Ovary (tissue), 10 donors: ENCODE measurements at places on chromosomes 16 and 17. TPM values are rescaled to one million over a fixed set of nuclear protein-coding genes. Genes with fewer than 3 reads are reported as not detected.

Gene ODAD4
- polyA plus RNA-seq = 2.1 TPM

Gene CLEC3A
- polyA plus RNA-seq = not detected

Gene MPV17L
- 7.0 TPM for polyA plus RNA-seq

Gene EEF2KMT
- 8.4 TPM for polyA plus RNA-seq

Gene GSDMA
- polyA plus RNA-seq = 0.19 TPM

Gene CES5A
- polyA plus RNA-seq = not detected

Gene HSF4
- polyA plus RNA-seq = 9.9 TPM

Gene OR1A1
- polyA plus RNA-seq = not detected

Gene LRRC46
- polyA plus RNA-seq = 1.6 TPM

Gene GLIS2
- 24.6 TPM for polyA plus RNA-seq

Gene ABCC12
- 0.12 TPM for polyA plus RNA-seq

Gene PYDC1
- not detected for polyA plus RNA-seq

Gene HAP1
- polyA plus RNA-seq = 0.85 TPM

Gene FGF11
- polyA plus RNA-seq = 5.1 TPM

Gene CLDN6
- polyA plus RNA-seq = not detected

Gene LGALS9B
- polyA plus RNA-seq = not detected

Gene ZNF598
- 26.7 TPM for polyA plus RNA-seq

Gene SPAG9
- polyA plus RNA-seq = 28.8 TPM

Gene TBC1D3I
- not detected for polyA plus RNA-seq

Gene ABCC3
- 14.2 TPM for polyA plus RNA-seq

Gene ITGAD
- polyA plus RNA-seq = 2.7 TPM

Gene NPIPA3
- polyA plus RNA-seq = 1.3 TPM

Gene TMED6
- not detected for polyA plus RNA-seq

Gene NT5M
- polyA plus RNA-seq = 0.53 TPM

Gene PERCC1
- 0.08 TPM for polyA plus RNA-seq

Gene C1QTNF8
- polyA plus RNA-seq = not detected

Gene OR2C1
- polyA plus RNA-seq = 0.06 TPM

Gene SP6
- polyA plus RNA-seq = 0.25 TPM
